ENCODE measurements at places on chromosomes 16 and 17. TPM values are rescaled to one million over a fixed set of nuclear protein-coding genes. Genes with fewer than 3 reads are reported as not detected.

- no peak for DNase-seq
These were observed 13.3 kb upstream of the CRK start for GRCh38 chr17:1469231-1469852.

- no peak for DNase-seq
These were observed 91.9 kb downstream of the IRF8 start for GRCh38 chr16:85990861-85991301.

GRCh38 chr17:62821189-62822079 is 13.3 kb upstream of the MARCHF10 start:
- DNase-seq = no peak

DNA sequence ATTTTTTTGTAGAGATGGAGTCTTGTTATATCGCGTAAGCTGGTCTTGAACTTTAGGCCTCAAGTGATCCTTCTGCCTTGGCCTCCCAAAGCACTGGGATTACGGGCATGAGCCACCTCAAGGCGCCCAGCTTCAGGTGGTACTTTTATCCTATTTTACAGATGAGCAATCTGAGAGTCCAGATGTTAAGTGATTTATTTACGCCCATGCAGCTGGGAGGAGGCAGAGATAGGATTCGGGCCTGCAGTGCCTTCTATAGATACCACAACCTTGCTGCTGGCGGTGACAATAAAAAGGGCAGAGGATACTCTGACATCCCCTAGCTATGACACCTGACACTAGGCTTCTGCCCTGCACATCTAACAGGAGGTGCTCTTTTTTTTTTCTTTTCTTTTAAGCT is 4.3 kb upstream of the KRT12 start:
- DNase-seq = no peak

DNA sequence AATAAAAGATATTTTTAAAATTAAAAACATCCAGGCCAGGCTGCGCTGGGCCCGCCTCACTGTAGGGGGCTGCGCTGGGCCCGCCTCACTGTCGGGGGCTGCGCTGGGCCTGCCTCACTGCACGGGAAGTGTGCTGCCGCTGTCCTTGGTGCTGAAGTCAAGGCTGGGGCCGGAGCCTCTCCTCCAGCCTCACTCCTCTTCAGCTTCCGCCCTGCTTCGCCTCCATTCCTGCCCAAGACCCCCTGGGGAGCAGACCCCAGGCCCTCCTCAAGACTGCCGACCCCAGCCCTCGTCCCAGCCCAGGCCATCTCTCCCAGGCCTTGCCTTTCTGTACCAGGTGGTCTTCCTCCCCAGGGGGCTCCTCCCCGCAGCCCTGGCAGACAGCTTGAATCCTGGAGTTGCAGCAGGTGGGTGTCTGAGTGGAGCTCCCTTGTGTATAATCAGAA is 26.2 kb downstream of the ENDOV start:
- DNase-seq = peak; percentile 41

DNA sequence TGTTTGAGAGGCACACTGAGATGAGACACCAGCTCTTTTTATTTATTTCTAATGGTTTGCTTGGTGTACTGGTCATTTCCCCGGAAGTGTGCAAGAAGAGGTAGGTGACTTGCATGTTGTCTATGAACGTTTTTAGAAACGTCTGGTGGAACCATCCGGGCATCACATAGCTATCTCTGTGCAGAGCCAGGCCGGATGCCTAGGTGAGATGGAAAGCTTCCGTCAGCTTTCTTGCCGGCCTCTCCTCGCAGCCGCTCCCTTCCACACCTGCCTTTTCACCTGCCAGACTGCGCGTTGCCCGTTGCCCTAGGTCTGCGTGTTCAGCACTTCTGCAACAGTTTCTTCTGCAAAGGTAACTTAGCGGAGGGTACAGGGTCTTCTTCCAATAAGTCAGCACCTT is 416.0 kb downstream of the WWOX start:
- DNase-seq = no peak

GRCh38 chr16:68362262-68362913 is 51.6 kb downstream of the PRMT7 start:
- DNase-seq = no peak

GRCh38 chr16:4105848-4106247 is 10.4 kb downstream of the ADCY9 start:
- no peak for DNase-seq

DNA sequence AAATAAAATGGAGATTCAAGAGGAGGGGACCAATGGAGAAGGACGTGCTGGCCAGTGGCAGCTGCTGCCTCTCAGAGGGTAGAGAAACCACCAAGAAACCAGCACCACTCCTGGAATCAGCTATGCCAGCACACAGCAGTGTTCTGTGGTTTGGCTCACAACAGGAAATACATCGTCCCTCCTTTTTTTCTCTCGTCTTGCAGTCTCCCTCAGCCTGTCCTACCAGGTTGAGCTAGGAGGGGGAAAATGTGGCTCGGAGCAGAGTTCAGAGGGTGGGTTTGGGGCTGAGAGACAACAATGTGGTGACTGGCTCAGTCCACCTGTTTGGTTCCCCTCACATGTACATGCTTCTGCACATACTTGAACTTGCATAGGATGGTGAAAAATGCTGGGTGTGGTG is 19.9 kb upstream of the SLC16A5 start:
- DNase-seq = peak; percentile 40

- no peak for DNase-seq
These were observed 25.1 kb upstream of the IL17C start for GRCh38 chr16:88613293-88613692.

DNA sequence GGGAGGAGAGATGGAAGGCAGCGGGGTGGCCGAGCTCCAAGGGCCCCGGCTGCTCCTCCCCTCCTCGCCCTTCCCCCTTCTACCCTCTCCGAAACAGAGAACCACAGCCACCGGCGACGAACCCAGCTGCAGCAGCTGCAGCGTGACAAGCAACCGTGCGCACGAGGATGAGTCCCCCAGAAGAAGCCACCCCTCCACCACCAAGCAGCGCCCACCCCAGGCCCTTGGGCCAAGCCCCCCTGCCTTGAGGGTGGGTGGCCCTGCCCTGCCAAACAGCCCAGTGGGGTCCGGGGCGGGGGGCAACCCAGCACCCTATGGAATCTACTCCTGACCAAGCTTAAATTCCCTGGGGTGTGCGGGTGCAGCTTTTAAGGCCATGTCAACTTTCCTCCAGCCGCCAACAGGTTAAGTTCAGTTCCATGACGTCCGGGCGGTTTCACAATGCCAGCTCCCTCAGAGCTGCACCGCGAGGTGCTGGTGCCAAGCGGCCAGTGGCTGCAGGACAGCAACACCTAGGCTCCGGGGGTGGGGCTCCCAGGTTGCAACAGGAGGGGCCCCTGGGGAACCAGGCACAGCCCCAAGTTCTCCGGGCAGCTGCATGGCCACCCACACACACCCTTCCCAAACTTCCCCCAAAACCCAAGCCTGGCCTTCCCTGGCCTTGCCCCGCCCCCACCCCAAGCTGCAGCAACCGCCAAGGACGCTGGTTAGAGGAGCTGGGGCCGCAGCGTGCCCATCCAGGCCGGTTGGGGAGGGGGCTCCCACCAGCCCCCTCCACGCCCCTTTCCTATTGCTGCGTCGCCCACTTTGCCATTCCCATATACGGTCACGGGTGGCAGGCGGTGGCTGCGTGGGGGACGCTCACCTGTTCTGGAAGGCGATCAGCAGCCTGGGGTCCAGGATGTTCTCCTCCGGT is 2.0 kb downstream of the CBX4 start:
- DNase-seq = no peak

DNA sequence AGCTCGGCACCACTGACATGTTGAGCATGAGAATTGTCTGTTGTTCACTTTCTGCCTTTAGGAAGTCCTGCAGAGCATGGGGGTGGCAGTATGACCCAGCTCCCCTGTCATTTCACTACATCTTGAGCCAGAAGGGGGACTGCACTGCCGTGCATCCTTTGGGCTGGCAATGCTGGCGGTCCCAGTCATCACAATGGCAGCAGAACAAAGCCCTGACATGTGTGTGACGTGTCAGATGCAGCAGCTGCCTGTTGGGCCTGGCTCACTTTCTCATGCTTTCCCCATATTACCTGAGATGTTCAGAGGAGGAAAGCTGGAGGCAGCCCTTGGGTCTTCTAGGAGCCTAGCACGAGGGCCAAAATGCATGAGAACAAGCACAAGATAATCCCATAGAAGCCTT is 6.3 kb upstream of the ABAT start:
- no peak for DNase-seq

DNA sequence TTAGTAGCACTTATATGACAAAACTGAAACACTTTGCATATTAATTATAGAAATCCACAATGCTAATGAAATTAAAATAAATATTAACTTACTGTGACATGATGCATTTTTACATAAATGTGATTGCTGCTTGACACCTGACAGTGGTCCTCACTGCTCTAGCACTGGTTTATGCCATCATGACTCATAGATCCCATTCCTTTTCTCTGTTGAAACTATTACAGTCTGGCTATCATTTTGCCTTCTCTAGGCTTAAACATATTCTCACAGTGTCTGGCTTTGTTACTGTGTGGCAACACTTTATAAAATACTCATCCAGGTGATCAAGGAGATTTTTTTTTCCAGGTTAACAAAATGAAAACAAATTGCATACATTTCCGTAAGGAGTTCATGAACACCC is 108.0 kb downstream of the MRTFB start:
- no peak for DNase-seq

DNA sequence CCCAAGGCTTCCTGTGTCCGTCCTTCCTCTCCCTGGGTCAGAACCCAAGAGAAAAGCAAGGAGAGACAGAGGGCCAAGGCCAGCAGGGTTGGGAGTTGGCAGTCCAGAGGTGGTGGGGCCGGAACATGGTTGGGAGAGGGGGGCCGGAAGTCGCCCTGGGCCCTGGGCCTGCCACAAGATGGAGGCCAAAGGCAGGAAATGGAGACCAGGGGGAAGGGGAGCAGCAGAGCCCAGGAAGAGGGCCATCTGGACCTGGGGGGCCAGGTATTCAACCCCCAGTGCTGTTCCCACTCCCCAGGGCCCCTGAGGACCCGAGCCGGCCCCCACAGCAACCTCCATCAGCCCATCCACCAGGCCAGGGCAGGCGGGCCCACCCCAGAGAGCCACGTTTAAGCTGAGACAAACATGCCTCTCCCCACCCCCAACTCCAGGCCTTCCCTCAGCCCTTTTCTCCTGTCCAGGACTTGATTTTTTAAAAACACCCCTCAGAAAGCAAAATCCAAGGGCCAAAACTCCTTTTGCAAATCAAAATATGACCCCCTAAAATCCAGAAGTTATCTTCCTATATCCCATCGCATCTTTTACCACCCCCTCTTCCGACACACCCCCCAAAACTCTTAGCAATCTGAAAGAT is 4.4 kb upstream of the BCL6B start:
- no peak for DNase-seq

GRCh38 chr17:4109449-4109848 is 33.4 kb downstream of the ZZEF1 start:
- DNase-seq = no peak

DNA sequence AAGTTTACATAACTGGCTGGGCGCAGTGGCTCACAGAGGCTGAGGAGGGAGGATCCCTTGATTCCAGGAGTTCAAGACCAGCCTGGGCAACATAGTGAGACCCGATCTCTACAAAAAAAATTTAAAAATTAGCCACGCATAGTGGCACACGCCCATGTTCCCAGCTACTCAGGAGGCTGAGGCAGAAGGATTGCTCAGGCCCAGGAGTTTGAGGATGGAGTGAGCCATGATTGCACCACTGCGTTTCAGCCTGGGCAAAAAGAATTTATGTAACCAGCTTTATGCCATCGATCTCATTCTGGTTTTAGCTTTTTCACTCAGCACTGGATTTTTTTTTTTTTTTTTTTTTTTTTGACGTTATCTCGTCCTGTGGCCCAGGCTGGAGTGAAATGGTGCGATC is 9.1 kb upstream of the CD300E start:
- DNase-seq = no peak

DNA sequence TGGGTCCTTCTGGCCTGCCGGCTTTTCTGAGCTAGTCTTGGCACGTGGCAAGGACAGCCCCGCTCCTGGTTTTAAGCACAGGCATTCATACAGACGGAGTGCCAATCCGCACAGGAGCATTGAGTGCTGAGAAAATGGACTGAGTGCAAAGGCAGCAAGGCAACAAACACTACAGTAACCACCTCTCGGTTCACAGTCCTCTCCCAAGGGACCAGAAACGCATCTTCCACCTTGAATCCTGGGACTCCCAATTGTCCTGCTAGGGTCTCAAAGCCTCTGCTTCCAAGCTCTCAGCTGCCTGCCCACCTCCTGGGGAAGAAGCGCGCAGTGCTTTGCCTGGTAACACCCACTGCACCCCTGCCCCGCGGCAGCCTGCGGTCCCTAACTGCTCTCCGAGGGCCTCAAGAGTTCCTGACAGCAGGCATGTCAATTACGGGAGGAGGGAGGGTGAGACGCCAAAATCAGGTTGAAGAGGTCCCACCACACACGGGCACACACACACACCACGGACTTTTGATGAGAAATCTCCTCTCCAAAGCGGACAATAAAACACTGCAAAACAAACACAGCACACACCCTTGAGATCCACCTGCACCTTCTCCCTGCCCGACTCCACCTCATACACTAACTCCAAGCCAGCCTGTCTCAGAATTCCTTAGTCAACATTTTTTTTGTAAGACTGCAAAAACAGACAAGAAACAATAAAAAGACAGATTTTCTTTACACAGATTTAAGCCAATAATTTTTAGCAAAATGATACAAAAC is 15.0 kb downstream of the SLC16A3 start:
- no peak for DNase-seq

DNA sequence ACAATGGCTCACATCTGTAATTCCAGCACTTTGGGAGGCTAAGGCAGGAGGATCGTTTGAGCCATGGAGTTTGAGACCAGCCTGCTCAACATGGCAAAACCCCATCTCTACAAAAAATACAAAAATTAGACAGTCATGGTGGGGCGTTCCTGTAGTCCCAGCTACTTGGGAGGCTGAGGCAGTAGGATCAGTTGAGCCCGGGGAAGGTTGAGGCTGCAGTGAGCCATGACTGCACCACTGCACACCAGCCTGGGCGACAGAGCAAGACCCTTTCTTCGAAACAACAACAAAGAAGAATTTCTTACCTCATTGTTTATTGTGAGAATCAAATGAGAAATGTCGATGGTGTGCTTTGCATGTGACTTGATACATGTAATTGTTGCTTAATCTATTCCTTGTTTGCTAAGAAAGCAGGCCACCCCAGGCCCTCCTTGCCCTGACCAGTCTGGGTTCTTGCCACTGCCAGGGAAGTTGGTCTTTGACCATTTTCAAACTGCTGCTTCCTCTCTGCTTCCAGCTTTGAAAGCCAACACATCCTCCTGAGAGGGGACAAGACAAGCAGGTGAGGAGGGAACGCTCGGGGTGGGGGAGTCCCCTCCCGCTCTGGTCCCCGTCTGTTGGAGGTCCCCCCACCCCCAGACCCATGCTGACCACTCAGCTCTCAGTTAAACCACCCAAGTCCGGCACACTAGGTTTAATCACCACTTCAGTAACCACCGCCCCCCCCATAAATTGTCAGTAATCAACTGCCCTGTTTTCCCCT is 47.3 kb upstream of the CPNE2 start:
- DNase-seq = no peak

GRCh38 chr16:28285649-28286048 is 6.7 kb upstream of the SBK1 start:
- no peak for DNase-seq

The C16orf92 gene
- total RNA-seq = not detected

The ZNF469 gene
- total RNA-seq = 0.64 TPM

The KRT38 gene
- not detected for total RNA-seq

The KRT32 gene
- total RNA-seq = not detected

The CCL8 gene
- not detected for total RNA-seq

The CCDC200 gene
- total RNA-seq = 1.3 TPM

The ATP1B2 gene
- 0.52 TPM for total RNA-seq
